ENCODE measurements at places on chromosomes 6 and 20.

DNA sequence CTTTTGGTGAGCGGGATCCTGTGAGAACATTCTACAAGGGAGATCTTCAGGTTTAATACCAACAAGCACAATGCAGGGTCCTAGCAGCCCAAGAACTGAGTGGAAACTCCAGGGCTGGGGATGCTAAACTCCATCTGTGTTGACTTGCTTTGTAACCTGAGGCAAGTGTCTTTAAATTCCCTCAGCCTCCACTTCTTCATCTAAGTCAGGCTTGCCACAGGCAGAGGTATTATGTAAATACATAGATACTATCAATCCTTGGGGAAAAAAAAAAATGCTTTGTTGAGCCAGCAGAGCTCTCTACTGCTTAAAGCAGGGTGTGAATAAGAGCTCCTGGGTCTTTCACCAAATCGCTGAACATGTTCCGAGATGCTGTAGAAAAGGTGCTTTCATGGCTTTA lies 114.2 kb upstream of the PHACTR1 start:
- DNase-seq: no peak

- no peak for DNase-seq
These were observed 63.6 kb downstream of the SYTL3 start for GRCh38 chr6:158713469-158713868.

GRCh38 chr6:37840940-37841300 lies 21.4 kb downstream of the ZFAND3 start:
- DNase-seq: no peak

GRCh38 chr20:3262566-3262965 lies 23.6 kb upstream of the SLC4A11 start:
- no peak for DNase-seq

DNA sequence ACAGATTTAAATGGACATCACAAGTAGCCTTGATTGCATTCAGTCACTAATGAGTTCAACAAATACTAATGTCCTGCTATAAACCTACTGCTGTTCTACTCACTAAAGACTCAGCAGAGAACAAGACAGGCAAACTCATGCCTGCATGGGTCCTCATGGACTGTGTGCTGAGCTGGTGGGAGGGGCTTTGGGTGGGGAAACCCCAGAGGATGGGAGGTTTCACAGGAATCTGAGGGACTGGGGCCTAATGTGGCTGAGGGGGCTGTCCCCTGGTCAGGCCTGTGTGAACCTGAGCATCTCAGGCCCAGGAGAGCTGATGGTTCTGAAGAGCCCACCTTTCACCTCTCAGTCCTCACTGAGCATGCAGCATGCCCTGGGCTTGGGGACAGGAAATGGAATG lies 1.4 kb downstream of the CST8 start:
- DNase-seq: no peak

DNA sequence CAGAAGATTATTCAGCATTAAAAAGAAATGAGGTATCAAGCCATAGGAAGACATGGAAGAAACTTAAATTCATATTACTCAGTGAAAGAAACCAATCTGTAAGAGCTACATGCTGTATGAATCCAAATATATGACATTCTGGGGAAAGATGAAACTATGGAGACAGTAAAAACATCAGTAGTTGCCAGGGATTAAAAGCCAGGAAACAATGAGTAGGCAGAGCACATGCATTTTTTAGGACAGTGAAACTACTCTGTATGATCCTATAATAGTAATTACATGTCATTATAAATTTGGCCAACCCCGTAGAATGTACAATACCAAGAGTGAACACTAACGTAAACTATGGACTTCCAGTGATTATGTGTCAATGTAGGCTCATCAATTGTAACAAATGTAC lies 92.8 kb upstream of the RNF217 start:
- DNase-seq: no peak

DNA sequence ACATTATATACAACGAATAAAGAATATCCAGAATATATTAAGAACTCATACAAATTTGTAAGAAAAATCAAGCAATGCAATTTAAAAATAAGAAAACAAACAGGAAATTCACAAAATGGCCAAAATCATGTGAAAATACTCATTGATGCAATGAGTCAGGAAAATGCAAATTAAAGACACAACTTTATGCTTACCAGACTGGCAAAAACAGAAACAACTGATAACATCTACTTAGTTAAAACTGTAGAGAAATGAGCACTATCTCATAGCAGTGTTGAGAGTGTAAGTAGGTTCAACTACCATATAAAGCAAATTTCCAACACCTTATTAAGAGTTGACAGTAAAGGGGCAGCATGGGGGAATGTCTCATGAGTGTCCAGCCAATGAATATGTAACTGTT lies 62.3 kb downstream of the SYCP2 start:
- DNase-seq: no peak

DNA sequence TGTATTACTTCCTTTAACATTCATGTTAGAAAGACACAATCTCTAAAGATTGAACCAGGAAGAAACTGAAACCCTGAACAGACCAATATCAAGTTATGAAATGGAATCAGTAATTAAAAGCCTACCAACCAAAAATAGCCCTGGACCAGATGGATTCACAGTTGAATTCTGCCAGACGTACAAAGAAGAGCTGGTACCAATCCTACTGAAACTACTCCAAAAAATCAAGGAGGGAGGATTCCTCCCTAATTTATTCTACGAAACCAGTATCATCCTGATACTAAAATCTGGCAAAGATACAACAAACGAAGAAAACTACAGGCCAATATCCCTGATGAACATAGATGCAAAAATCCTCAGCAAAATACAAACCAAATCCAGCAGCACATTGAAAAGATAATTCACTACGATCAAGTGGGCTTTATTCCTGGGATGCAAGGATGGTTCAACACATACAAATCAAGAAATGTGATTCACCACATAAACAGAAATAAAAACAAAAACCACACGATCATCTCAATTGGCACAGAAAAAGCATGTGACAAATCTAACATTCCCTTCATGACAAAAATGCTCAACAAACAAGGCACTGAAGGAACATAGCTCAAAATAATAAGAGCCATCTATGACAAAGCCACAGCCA lies 15.0 kb downstream of the CDK19 start:
- DNase-seq: no peak

- no peak for DNase-seq
These were observed 50.8 kb downstream of the ZMYND8 start for GRCh38 chr20:47305667-47306066.

DNA sequence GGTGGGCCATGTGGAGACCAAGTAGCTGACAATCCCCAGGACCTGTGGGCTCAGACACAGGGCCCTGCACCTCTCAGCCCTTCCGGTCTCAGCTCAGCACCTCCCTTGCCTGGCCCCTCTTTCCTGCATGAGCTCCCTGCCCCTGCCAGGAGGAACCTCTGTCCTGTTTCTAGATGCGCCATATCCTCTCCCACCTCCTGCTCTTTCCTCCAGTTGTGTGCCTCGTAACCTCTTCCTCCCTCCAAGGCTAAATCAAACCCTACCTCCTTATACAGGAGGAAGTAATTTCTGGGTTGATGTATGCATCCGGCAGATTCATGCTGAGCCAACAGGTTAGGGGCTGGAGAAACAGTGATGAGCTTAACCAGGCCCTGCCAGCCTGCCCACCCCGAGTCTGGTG lies 30.9 kb downstream of the ITPR3 start:
- DNase-seq: no peak

DNA sequence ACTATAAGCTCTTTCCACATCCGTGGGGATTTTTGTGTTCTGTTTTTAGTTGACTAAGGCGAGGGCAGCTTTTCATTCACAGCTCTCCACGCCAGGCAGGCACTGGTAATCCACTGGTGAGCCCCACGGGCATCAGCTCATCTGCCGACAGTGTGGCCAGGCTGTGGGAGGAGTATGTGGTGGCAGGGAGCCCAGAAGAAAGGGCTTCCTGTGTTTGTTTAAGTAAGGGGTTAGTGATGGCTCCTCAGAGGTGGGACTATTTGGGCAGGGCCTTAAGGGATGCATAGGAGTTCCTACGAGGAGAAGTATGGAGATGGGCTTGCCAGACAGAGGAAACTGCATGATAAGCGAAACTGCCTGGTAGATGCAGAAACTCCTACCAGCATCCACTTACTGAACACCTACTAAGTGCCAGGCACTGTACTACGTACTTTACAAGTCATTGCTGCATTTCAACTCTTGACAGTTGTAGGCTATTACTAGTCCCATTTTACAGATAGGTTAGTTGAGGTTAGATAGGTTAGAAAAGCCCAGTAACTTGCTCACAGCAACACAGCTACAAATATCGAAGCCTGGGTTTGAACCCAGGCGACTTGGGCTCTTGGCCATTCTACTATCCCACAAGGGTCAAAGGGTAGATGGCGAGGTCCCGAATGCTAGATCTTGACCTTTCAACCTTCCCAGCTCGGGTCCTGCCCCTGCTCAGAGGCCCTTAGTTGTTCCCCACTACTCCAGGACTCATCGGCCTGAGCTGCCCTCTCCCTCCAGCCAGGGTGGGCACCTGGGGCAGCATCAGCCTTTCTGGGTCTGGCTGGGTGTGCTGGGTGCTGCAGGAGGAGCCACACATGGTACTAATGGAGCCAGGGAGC lies 55.1 kb downstream of the CEBPB start:
- DNase-seq: no peak

DNA sequence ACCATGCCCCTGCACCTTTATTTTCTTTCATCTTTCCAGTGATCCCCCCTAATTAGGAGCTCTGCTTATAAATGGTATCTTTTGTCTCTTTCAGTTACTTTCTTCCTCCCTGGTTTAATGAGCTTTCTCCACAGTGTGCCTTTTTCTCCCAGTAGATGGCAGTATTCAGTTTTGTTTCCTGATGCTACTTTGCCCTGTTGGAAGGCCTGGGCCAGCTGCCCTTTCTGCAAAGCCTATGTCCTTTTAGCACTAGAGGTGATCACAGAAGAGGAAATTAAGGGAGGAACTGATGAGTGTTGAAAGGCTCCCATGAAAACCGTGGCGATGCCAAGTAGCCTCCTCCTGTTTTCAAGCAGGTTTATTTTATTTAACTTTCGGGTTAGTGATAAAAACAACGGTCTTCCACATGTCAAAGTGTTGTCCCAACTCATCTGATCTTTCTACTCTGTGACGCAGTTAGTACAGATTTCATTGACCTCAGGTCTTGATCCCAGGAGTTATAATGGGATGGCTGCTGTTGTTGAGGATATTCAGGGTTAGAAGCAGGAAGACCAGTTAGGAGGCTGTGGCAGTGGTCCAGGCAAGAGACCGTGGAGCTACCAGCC lies 184.2 kb upstream of the BMP2 start:
- no peak for DNase-seq

DNA sequence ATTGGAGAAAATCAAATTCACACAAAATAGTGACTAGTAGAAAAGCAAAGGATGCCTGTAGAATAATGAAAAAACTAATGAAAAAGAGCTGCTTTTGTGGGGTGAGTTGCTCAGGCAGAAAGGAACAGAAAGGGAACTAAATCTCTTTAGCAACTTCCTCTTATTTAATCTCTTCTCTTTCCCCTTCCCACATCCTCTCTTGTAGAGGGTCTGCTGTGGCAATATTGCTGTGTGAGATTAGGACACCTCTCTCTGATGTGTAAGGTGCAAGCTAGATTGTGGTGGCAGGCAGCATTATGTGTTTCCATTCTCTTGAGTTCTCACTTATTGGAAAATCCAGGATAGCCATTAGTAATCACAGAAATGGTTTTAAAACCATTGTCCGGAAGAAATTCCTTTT lies 49.7 kb downstream of the SYNE1 start:
- DNase-seq: no peak

GRCh38 chr6:50724381-50725124 lies 11.2 kb downstream of the TFAP2D start:
- peak; percentile 0 for DNase-seq

- DNase-seq: no peak
These were observed 6.0 kb upstream of the AGPAT4 start for GRCh38 chr6:161279677-161280415.

DNA sequence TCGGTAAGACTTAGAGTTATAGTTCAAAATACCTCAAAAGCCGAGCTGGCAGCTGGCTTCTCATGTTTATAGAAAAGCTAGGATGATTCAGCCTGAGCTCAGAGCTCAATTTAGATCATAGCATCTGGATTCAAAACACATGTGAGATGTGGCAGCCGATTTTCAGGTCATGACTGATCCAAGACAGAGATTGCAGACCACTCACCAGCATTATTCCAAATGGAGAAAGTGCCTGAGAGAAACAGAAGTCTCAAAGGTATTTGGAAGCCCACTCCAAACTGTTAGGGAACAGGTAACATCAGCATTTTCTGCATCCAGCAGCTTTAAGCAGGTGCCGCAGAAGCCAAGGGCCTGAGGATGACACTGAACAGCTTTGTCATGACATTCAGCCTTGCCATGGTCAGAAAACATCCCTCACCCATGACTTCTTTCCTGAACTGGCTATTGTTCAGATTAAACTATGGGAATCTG lies 102.2 kb downstream of the BACH2 start:
- DNase-seq: no peak

- no peak for DNase-seq
These were observed 128.1 kb downstream of the CEBPB start for GRCh38 chr20:50318710-50319109.

DNA sequence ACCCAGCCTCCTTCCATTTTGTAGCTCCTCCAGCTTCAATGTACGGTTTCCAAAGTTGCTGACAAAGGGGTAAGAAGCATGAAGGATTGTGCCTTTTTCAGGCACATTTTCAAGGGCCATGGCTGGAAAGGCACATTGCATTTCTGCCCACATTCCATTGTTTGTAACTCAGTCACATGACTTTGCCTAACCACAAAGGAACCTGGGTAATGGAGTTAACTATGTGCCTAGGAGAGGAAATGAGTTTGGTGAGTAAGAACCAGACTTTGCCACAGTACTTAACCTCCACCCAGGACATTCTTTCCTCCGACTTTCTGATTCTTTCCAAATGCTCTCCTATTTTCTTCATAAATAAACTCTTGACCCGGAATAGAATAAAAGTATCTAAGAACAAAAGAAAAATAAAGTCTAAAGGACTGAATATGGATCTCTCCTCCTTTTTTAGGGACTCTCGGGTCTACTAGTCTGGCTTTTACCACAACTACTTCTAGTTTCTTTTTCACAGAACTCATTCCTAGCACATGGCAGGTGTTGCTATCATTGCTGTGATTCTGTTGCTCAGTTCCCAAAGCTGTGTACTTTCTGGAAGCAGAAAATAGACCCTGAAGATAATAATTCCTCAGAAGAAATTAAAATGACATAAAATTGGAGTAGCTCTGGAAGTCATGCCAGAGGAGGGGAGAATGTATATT lies 81.5 kb upstream of the ISM1 start:
- DNase-seq: no peak

DNA sequence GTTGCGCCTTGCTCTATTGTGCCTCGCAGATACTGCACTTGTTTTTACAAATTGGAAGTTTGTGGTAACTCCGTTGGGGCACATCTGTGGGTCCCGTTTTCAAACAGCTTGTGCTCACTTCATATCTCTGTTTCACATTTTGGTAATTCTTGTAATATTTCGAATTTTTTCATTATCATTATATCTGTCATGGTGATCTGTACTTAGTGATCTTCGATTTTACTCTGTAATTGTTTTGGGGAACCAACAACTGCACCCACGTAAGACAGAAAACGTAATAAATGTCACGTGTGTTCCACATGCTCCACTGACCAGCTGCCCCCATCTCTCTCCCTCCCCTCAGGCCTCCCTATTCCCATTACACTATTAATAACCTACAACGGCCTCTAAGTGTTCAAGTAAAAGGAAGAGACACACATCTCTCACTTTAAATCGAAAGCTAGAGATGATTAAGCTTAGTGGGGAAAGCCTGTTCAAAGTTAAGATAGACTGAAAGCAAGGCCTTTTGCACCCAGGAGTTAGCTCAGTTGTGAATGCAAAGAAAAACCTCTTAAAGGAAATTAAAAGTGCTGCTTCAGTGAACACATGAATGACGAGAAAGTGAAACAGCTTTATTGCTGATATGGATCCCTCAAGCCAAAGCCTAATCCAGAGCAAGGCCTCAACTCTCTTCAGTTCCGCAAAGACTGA lies 26.9 kb downstream of the TTLL2 start:
- no peak for DNase-seq

All from T-helper 1 cell (primary cell).